ENCODE measurements at places on chromosomes 2 and 18.

DNA sequence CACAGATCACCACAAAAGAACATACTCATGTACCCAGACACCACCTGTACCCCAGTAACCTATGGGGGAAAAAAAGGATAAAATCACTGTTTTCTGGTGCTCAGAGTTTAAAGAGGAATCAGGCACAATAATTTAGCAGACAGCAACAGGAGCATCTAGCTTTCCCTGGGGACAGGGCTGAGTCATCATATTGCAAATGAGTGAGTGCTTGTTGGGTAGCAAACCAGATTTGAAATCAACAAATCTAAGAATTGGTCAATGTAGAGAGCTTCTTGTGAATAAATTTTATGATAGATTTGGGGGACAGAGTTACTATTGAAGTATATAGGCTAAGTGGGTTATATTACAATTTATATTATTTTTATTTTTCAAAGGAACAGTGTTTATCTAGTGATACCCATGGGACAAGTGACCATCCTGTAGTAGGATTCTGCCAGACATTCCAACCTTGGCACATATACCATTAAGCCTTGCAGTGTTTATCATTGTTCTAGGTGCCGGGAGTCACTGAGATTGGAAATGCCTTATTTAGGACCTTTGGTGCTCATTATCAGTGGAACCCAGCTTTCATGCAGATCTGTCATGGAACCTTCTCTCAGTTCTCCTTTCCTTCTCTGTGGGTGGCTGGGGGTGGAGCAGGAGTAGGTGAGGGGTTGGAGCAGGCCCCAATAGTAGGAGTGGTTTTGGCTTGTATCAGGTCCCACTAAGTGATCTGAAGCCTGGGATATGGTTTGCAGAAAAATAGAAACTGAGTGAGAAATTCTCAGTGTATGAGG, 117.2 kb downstream of the CERS6 start:
- peak; percentile 63 for DNase-seq

- DNase-seq, result no peak
Observed at GRCh38 chr2:2653231-2653630, 322.2 kb upstream of the MYT1L start.

DNA sequence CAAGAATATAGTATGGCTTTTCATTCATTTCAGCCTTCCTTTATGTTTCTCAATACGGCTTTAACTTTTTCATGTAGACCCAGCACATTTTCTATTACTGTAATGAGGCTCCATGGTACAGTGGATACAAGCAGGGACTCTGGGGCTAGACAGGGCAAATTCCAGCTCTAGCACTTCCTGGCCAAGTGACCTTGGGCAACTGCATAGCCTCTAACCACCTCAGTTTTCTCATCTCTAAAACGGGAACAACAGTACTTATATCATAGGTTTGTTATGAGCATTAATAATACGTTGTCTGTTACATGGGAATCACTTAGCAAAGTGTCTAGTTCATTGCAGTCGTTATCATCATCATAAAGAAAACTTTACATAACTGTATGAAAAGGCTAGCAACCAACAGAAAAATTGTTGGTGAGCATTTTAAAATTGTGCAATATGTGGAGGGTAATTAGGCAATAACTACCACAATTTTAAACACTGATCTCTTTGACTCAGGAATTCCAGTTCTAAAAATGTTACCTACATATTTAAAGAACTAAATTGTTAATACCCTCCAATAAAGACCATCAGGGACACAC, 13.7 kb upstream of the RMDN2 start:
- no peak for DNase-seq

DNA sequence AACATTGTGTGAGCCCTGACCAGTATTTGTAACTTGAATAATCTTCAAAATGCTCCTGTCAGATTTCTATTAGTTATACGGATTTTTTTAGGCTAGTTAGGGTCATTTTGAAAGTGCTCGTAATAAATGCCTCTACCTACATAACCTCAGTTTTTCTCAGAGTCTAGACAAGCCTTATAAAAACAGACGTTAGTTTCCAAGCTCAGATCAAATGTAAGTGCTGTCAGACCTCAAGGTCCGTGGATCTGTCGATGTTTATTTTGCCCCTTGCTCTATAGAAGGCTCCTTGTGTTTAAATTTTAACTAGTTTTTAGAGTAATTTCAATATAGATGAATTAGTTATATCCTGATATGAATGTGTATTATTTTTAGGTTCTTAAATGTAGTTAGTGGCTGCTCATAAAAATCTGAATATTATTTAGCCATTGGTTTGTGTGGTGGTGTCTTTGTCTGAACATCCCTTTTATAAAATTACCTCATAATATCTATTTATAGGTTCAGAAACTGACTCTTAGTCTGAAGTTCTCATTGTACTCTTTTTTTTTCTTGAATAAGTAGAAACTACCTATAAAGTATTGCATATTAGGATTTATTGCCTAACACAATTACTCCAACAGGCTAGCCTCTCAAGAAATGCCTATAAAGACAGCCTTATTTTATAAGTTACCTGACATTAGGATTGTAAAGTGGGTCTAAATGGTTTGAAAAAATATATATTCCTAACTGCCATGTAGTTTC, 71.1 kb downstream of the MTA3 start:
- DNase-seq, result no peak

- DNase-seq, result no peak
Observed at GRCh38 chr2:127170452-127171197, 49.5 kb downstream of the CYP27C1 start.

DNA sequence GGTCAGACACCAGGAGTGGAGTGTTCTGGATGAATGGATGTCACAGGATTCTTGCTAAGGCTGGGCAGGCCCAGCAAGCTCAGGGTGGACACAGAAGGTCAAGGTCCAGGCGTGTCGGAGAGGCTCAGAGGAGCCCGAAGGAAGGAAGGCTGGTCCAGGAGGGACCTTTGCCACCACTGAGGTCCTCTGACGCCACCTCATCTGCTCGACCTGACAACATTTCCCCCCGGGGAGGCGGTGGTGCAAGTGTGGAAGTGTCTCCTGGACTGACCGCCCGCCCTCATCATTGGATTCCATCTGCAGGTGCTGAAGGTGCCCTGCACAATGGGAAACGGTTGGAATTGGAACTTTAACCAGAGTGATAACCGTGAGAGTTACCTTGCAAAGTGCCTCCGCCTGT, 124.6 kb downstream of the RTP5 start:
- no peak for DNase-seq

GRCh38 chr2:216690853-216691741, 4.3 kb downstream of the IGFBP5 start:
- DNase-seq, result peak; percentile 72

GRCh38 chr2:137048455-137048854, 283.1 kb downstream of the THSD7B start:
- DNase-seq, result no peak

GRCh38 chr18:80167931-80168330, 58.9 kb downstream of the ADNP2 start:
- DNase-seq, result no peak

- no peak for DNase-seq
Observed at GRCh38 chr2:910698-911097, 40.0 kb upstream of the SNTG2 start.

GRCh38 chr2:160893581-160893980, 266.6 kb upstream of the TANK start:
- DNase-seq, result no peak

GRCh38 chr18:34767601-34768027, 57.5 kb downstream of the DTNA start:
- DNase-seq, result peak; percentile 55

GRCh38 chr2:158753641-158754611, 41.2 kb upstream of the DAPL1 start:
- DNase-seq, result peak; percentile 48

GRCh38 chr2:133346654-133347053, 221.6 kb downstream of the NCKAP5 start:
- no peak for DNase-seq

DNA sequence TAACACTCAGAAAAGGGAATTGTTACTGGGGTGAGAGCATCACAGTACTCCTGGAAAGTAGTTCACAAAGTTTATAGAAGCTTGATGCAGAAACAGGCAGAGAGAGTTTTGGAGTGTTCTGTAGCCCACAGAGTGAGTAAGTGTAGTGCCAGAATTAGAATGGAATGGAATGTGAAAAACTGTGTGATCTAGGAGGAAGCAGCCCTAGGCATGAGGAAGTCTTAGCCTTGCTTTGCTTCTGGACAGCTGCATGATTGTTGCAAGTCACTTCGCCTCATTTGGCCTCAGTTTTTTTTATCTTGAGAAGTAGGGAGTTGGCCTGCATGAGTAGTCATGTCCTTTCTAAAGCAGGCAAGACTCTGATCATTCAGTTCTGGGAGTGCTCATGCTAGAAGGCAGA, 10.9 kb downstream of the SERPINB12 start:
- DNase-seq, result no peak

- DNase-seq, result no peak
Observed at GRCh38 chr2:46009315-46009714, 287.9 kb upstream of the EPAS1 start.

DNA sequence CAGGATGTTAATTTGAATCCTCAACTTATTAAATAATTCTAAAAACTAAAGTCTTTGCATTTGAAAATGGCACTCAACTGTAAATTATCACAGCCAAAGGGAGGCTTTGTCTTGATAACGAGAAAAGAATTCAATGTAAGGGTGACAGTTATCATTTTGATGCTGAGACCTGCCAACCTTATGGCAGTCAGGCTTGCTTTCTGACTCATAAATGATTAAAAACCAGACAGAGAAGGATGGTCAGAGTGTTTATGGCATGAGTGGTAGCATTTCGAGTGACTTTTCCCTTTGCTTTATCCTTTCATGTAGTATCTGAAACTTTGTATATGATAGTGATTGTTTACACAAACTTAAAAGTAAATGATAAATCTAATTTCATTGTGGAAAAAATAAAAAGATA, 53.9 kb upstream of the EPC2 start:
- no peak for DNase-seq

GRCh38 chr18:5439986-5440696, 103.7 kb downstream of the EPB41L3 start:
- DNase-seq, result no peak

DNA sequence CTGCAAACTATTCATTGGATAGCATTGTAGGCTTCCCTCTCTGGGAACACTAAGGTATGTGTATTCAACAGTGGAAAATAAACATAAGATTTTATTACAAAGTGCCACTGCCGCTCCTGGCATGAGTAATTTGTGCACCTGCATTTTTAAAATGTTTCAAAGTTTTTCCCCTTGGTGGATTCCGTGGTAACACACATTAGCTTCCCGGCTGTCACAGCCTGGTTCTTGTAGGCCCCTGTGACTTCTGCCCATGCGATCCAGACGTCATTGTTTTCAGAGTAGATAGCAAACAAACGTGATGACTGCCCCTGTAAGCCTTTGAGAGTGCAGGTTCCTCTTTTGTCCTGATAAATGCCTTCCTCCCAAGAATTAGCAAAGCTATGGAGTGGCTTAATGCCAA, 421.0 kb downstream of the ZNF521 start:
- DNase-seq, result no peak

DNA sequence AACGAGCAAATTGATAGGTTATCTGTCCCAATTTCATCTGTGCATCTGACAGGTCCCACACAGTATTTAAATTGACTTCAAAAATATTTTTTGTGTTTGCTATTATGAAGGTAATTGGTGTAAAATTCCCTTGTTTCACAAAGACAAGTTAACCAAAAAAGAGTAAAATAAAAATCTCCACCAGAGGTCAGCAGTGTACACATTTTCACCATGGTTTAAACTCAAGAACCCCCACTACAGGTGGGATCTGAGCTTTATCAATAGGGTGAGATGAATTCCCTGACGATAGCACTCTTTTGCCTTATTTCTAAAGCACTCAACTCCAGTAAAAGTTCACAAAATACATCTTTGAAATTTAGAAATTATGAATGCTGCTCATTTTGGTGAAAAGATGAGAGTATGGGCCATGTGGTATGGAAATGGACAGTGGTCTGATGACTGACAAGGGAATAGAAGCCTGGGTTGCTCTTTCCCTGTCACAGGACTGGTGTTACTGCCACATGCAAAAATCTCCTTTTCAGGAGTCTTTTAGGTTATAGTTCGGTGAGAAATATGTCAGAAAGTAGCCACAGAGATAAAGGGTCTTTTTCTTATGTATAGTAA, 68.0 kb downstream of the SERPINB8 start:
- DNase-seq, result no peak

DNA sequence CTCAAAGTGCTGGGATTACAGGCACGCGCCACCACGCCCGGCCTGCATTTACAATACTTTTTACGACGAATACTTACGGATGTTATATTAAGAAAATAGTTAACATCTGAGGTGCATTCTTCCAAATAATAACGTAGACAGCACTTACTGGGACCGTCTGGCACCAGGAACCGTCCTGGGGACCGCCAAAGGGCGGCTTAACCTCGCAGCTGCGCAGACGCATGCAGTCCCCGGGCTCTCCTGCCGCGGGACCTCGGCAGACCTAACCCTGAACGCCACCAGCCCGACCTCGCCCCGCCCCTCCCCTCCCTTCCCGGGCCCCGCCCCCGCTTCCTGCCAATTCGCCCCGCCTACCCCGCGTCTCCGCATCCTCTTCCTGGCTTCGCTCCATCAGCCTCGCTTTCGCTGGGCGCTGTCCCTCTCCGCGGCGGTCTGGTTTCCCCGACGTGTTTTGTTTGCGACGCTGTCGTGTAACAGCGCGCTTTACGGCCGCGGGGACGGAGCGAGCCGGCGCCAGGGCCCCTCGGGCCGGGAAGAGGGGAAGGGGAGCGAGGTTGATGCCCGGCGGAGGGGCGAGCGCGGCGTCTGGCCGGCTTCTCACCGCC, at the start of gene CNOT11:
TSS of gene CNOT11 (plus strand) at position 479 of the 605 bp plus-strand sequence. CDS start at position 558, 79 bp downstream.
- DNase-seq, result peak; percentile 96

DNA sequence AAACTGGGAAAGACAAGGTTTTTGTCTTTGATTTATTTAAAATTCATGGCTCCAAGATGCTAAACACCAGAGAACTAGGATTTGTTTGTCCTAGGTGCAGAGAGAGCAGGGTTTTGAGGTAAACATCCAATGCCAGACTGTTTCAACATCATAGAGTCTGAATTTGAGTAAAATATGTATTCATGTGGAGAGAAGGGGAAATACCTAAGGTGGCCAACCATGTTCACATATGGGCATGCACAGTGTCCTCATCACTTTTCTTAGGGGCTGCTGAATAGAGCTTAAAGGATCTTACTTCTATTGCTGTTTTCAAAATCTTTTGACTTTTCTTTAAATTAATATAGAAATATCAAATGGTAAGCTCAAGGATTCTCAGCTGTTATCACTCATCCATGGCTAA, 287.0 kb upstream of the CCDC68 start:
- DNase-seq, result no peak

GRCh38 chr18:68769461-68769860, 28.4 kb upstream of the CCDC102B start:
- DNase-seq, result peak; percentile 65

DNA sequence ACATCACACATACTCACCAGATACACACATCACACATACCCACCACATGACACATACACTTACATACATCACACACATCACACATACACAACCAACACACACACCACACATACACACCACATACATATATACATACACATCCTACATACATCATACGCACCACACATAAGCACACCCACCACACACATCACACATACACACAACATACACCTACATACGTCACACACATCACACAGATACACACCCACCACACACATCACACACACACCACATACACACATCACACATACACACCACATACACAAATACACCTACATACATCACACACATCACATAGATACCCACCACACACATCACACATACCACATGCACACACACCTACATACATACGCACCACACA, 158.4 kb downstream of the NDUFA10 start:
- no peak for DNase-seq

- DNase-seq, result no peak
Observed at GRCh38 chr2:29504746-29505145, 389.5 kb downstream of the CLIP4 start.
